Activated CD8-positive, alpha-beta memory T cell treated with anti-CD3 and anti-CD28 coated beads, Interleukin-2, amount 10 ng/mL, durations not matched to agents 7 days and 5 days (primary cell): ENCODE measurements at places on chromosomes 6 and 20. TPM values are rescaled to one million over a fixed set of nuclear protein-coding genes. Genes with fewer than 3 reads are reported as not detected.

ZFP64 gene
- 11.5 TPM for total RNA-seq

CALHM5 gene
- total RNA-seq, result not detected

BPI gene
- not detected for total RNA-seq

C20orf96 gene
- total RNA-seq, result 7.5 TPM

SLC17A5 gene
- 3.9 TPM for total RNA-seq

TBC1D32 gene
- 12.7 TPM for total RNA-seq

MATN4 gene
- total RNA-seq, result 2.2 TPM

ZNF76 gene
- total RNA-seq, result 55.0 TPM

RNF182 gene
- total RNA-seq, result not detected

CEP43 gene
- total RNA-seq, result 28.2 TPM

GRM1 gene
- not detected for total RNA-seq

DCBLD1 gene
- 6.1 TPM for total RNA-seq

FOXQ1 gene
- not detected for total RNA-seq
